ENCODE measurements at places on chromosomes 7 and 10.

- DNase-seq = no peak
Observed at GRCh38 chr10:59752278-59752940, 846 bp downstream of the MRLN start.

- DNase-seq = no peak
Observed at GRCh38 chr10:114766470-114766869, 55.1 kb upstream of the FHIP2A start.

GRCh38 chr7:27377988-27378387 lies 135.4 kb downstream of the EVX1 start:
- DNase-seq = no peak

- no peak for DNase-seq
Observed at GRCh38 chr10:42802876-42803275, 20.3 kb downstream of the BMS1 start.

GRCh38 chr10:110398419-110399105 lies 93.8 kb upstream of the SMNDC1 start:
- no peak for DNase-seq

- no peak for DNase-seq
Observed at GRCh38 chr7:43535031-43535451, 47.9 kb upstream of the STK17A start.

DNA sequence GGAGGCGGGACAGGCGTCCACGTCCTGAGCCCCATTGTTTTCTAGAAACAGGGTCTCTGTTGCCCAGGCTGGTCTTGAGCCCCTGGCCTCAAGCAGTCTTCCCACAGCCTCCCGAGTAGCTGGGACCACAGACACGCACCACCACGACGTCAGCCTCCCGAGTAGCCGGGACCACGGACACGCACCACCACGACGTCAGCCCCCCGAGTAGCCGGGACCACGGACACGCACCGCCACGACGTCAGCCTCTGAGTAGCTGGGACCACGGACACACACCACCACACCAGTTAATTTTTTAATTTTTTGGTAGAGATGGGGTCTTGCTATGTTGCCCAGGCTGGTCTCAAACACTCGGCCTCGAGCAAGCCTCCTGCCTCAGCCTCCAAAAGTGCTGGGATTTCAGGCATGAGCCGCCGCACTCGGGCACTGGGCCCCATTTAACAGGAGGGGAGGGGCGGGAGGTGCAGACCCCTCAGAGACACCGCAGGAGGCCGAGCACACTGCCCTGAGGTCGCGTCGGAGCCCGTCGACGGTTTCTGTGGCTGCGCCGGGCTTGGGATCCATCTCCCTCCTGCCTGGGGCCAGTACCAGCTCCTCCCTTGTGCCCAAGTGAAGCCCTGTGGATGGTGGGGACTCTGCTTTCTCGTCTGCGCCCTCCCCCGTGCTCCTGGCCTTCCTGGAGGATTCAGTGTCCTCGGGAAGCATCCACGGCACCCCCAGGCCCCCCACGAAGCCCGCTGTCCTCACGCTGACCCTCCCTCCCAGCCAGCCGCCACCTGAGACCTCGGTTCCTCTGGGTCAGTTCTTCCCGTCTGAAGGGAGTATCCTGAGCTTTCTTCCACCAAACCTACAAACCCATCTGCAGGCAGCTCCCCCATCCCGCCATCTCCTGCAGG lies 13.0 kb downstream of the FAM20C start:
- DNase-seq = no peak

GRCh38 chr10:71604324-71605018 lies 115.1 kb downstream of the C10orf105 start:
- no peak for DNase-seq
